Muscle of leg (tissue), 16 donors: ENCODE measurements at places on chromosomes 12 and 14. TPM values are rescaled to one million over a fixed set of nuclear protein-coding genes. Genes with fewer than 3 reads are reported as not detected.

DNA sequence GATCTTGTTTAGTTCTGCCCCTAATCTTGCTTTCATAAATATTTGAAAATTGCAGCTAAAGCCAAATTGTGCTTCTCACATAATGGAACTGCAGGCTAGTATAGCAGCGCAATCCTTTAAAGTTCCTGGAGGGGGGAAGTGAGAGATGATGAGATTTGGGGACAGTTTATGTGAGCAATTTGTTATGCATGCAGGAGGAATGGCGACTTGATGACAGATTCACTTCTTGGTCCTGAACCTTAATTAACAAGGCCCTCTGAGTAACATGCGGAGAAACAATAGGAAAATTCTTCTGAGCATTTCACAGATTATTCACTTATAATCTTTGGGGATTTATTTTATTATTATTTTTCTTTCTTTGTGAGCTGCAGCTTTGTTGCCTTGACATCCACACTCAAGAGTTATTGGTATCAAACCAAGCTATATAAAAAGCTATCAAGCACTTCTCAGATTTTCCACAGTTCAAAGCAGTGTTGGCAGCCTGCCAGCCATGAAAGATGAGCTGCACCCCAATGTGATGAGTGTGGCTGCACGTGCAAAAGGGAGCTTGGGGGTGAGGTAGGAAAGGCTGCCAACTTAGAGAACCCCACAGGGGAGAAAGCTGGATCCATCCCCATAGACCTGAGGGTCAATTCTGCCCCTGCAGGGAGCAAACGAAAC, 1662.2 kb upstream of the FLRT2 start:
- peaks cover 6% of the 10 kb centered on the region for H3K4me1 ChIP-seq
- no peak overlapping the region for H3K27ac ChIP-seq
- H3K4me3 ChIP-seq = no peak overlapping the region

- no peak overlapping the region for H3K4me3 ChIP-seq
- H3K4me1 ChIP-seq = peaks cover 18% of the 10 kb centered on the region
- H3K27me3 ChIP-seq = no peaks in the 10 kb centered on the region
- no peaks in the 10 kb centered on the region for H3K36me3 ChIP-seq
Observed at GRCh38 chr12:69998922-69999321, 173.9 kb downstream of the MYRFL start.

GRCh38 chr12:92233346-92234015, 87.8 kb upstream of the BTG1 start:
- no peak for DNase-seq
- H3K4me3 ChIP-seq = no peak overlapping the region
- H3K36me3 ChIP-seq = no peaks in the 10 kb centered on the region
- no peak overlapping the region for H3K27ac ChIP-seq
- no peaks in the 10 kb centered on the region for H3K27me3 ChIP-seq

- H3K27me3 ChIP-seq = no peaks in the 10 kb centered on the region
- peaks cover 84% of the 10 kb centered on the region for H3K4me1 ChIP-seq
- no peak overlapping the region for H3K4me3 ChIP-seq
Observed at GRCh38 chr14:75452900-75453816, 25.3 kb downstream of the JDP2 start.

Gene TSPAN19
- 0.04 TPM for total RNA-seq

Gene CPM
- 2.0 TPM for total RNA-seq

Gene GSC
- 2.9 TPM for total RNA-seq
